RPMI7951 (cell line): ENCODE measurements at places on chromosomes 3 and 15. TPM values are rescaled to one million over a fixed set of nuclear protein-coding genes. Genes with fewer than 3 reads are reported as not detected.
A peak's percentile ranks its signal among the peaks of the same experiment; 100 is the strongest.

GRCh38 chr3:38397320-38397719, 50.7 kb downstream of the XYLB start:
- DNase-seq = peak; percentile 19

DNA sequence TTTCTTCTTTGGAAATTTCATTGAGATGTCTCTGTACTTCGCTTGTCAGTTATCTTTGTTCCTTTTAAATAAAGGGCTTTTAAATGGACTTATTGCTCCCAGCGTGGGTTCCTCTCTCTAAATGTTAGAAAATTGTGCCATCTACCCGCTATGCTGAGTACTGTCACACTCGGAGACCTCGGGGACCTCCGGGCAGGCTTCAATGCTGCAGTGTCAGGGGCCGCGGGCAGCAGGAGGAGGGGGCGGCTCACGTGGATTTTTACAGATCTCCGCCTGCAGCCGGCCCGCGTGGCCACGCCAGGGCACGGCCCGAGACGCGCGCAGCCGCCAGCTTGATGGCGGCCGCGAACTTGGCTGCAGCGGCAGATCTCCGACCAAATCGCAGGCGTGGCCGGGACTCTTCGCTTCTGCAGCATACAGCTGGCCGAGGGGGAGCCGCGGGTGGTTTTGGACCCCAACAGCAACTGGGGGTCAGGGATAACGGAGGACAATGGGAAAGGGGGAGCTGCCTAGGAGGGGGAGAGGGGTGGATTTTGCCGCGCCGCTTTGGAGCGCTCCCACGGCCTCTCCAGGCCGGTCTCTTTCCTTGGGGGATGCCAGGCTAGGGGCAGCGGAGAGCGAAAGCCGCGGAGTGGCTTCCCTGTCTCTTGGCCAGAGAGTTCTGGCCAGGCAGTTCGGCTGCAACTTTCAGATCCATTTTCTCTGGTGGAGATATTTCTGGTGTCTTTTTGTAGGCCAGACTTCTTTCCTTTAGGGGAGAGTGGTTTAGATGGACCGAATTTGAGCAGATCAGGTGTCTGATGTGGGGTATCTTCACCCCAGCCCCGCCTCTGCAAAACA, 15.3 kb downstream of the NR2F2 start:
- DNase-seq = peak; percentile 74

DNA sequence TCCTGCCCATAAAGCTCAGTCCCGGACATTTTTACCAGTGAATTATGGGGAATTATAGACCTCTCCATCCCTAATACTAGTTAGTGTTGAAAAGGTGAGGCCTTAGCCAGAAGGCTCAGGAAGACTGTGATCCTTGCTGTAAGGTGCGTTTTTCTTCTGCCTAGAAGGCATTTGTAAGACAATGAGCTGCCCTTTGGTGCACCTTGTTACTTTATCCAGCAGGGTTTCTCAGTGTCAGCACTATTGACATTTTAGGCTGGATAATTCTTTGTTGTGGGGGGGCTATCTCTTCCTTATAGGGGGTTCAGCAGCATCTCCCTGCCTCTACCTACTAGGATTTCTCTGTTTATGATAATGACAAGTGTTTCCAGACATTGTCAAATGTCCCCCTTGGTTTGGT, 108.1 kb upstream of the ABHD17C start:
- no peak for DNase-seq

- DNase-seq = no peak
Measured at GRCh38 chr3:50815844-50816243, 141.1 kb downstream of the DOCK3 start.

DNA sequence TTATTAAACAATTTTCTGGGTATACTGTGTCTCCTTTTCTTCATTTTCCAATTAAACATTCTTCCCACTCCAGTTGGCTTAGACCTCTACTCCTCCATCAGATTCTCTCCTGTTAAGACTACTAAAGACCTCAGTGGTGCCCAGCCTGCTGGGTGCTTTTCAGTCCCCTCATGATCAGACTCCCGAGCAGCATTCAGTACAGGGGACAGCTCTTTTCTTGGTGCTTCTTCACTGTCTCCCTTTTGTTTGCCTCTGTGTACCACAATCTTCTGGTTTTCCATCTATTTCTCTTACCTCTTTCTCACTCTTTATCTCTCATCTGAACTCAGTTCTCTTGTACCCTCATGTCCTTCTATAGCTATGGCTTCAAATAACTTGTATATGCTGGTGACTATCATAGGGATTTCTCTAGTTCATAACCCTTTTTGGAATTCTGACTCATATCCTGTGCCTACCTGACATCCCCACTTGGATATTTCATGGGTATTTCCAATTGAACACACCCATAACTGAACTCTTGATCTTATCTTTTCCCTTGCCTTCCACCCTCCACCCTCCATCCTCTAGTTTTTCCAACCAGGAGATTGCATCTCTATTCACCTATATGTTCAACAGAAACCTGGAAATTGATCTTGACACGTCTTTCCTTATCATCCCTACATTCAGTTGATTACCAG, 55.6 kb upstream of the ABHD10 start:
- peak; percentile 67 for DNase-seq

DNA sequence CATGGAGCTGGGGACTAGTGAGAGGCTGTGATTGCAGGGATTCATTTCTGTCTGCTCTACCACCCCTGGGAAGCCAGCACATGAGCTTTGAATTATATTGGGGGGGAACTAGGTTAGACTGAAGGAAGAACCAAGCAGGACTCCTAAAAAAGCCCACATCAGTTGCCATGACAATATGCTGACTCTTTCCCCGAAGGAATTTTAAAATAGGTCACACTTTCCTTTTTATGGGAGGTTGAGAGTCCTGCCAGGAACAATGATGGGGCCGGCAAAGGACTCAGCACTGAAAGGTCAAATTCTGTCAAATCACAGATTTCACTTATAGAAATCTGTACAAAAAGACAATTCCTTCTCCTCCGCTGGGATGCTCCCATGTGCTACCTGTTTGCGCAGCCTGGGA, 130.8 kb downstream of the ZNF621 start:
- no peak for DNase-seq

DNA sequence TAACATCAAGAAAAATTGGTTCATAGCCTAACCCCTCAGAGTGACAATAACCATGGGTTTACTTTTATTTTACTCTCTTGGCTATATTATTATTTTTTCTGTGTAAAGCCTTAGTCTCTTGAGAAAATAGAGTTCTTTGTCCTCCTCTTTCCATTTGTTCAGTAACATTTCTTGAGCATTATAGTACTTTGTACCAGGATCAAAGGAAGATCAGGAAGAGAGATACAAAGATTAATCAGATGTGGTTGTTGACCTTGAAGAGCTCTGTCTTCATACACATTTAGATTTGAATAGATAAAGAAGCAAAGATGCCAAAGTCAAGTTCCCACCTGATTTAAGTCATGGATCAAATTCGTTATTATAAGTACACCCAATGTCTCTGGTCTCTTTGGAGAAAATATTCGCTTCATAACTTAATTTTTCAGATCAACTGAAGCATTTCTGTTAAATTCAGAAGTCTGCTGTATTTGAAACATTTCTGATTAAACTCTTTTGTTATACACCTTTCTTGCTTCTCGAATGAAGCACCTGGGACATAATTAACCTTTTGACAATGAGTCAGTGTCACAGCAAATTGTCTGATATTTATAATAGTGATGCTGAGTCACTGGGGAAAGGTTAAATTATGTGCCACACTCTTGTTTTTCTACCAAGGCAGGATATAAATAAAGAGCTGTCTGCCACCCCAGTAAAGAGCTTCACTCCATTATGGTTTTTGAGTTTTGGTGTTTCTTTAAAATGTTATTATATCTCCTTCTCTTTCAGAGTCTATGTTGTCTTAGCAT, 100.2 kb downstream of the GHSR start:
- no peak for DNase-seq

DNA sequence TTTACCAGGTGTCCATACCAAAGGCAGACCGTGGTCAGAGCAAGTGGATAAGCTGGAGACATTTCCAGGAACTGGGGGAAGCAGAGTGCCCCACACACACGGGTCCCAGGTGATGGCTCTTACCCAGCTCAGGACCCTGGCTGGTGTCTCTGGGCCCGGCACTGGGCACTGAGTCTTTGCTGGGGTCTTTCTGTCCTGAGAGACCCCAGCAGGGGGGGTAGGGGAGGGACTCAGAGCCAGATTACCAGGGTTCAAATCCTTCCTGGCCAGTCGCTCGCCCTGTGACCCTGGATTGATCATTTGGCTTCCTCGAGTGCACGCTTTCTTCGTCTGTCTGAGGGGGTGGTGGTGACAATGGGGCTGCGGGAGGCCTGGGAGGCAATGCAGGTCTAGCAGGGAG, 95.7 kb downstream of the PLXNA1 start:
- DNase-seq = no peak

DNA sequence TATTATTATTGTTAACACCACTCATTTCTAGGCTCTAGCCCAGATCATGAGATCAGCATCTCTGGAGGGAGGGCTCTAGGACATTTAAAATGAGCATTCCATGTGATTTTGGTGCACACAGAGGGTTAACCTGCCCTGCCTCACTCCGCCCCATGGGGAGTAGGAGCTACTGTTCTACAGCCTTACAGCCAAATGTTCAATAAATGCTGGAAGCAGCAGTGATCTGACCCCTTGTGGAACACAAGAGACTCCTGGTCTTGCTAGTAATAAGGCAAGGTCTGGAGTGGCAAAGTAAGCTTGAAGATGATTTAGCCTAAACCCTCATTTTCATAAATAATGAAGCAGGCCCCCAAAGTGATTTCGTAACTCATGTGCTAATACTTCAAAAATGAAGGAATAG, 166.4 kb upstream of the EOMES start:
- no peak for DNase-seq

DNA sequence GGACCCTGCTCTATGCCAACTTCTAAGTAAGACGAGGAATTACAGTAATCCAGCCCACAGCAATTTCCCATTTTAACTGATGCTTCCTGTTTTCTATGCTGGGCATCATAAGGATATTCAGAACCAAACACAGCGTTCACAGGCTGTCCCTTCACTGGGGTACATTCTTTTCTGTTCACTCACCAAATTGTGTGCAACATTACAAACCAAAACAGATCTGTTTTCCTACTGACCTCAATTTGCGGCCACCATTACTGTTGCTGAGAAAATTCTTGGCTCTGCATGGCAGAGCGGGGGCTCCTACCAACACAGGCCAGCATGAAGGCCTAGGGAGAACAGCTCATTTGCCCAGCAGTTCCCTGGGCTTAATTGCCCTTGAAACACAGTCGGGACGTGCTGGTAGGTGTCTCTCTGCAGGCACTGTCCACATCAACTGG, 76.5 kb downstream of the MYO1E start:
- DNase-seq = peak; percentile 93

DNA sequence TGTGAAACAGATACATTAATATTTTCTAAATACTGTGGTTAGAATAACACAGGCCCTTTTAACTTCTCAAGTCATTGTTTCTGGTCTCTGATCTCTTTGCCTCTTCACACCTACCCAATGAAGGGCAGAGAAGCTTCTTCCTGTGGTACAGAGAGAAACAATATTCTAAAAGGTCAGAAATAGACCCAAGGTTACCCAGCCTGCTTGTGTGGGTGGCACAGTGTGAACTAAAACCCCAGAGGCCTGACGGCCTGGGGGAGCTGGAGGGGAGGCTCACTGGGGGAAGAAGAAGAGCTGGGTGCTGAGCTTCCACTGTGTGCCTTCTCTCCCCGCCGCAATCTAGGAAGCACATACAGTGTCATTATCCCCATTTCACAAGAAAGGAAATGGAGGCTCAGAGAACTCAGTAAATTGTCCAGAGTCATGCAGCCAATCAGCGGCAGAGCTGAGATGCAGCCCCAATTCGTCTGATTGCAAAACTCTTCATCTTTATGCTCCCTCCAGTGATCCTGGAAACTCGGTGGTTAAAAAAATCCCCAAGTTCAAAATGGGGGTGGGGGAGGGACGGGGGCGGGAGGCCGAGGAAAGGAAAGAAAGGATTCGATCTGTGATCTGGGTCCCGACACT, 64.1 kb upstream of the HEG1 start:
- DNase-seq = no peak

GRCh38 chr3:146217324-146217723, 33.6 kb downstream of the PLSCR4 start:
- DNase-seq = peak; percentile 2

- DNase-seq = no peak
Measured at GRCh38 chr3:10949197-10949596, 43.4 kb upstream of the SLC6A1 start.

- DNase-seq = peak; percentile 32
Measured at GRCh38 chr3:185825639-185826481, 1.0 kb upstream of the IGF2BP2 start.

DNA sequence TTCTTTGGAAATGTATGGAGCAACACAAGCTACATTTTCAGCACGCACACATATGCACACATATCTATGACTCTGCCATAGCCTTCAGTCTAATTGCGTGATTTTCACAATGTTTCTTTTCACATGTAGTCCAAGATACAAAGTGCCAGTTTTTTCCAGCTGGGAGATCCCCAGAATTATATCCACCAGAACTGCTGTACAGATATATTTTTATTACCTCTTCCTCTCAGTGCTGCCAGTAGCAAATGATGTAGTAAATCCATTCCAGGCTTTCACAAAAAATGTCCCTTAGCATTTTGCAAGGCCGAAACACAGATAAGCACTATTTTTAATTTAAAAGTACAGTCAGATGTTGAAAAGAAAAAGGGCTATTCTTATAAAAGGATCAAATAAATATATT, 719.8 kb upstream of the SEMA6D start:
- DNase-seq = no peak

CASR gene
- not detected in 2 replicates for total RNA-seq

ADAMTS17 gene
- total RNA-seq = 1.6 and 2.7 TPM in 2 replicates

MESP2 gene
- total RNA-seq = 1.8 and 2.6 TPM in 2 replicates

ARRDC4 gene
- total RNA-seq = 4.0 and 4.6 TPM in 2 replicates

TLR9 gene
- not detected in 2 replicates for total RNA-seq

RASGRP1 gene
- total RNA-seq = 0.12 and 0.20 TPM in 2 replicates

FYCO1 gene
- total RNA-seq = 6.4 and 6.6 TPM in 2 replicates

GOLGA8F gene
- total RNA-seq = not detected in 2 replicates

CAPN3 gene
- not detected in 2 replicates for total RNA-seq

TADA3 gene
- 99.1 and 107 TPM in 2 replicates for total RNA-seq
